ENCODE measurements at places on chromosomes 1 and 21.

GRCh38 chr1:180275726-180276125 is 45.7 kb downstream of the LHX4 start:
- DNase-seq: no peak

DNA sequence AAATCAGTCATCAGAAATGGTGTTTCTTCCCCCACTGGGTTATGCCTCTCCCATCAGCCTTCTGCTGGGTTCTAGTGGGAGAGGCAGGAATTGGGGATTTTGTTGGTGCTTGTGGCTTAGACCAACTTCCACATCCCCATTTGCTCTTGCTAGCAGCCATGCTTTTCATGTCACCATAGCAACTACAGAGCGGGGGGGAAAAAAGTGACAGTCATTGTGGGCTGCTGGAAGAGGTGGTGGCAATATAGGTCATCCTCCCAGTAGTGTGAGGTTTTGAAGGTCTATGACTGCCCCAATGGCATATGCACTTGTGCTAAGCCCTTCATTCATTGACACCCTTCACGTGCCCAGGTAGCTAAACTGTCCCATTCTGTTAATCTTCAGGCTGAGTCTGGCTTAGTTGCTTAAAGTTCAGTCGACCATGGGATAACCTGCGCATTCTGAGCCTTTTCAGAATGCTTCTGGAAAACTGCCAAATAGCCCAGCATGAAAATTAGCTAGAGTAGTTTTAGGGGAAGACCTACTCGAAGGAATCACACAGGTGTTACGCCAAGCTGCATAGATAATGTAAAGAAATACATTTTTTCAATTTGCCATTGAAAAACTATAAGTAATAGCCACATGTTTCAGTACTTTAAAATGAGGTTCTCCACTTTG is 53.7 kb upstream of the ZNF326 start:
- DNase-seq: no peak

- DNase-seq: peak; percentile 76
Measured at GRCh38 chr1:180632326-180633056, 669 bp downstream of the XPR1 start.

- no peak for DNase-seq
Measured at GRCh38 chr1:47758341-47759250, 238.6 kb downstream of the TRABD2B start.

GRCh38 chr1:183365676-183366075 is 52.5 kb downstream of the NMNAT2 start:
- no peak for DNase-seq

DNA sequence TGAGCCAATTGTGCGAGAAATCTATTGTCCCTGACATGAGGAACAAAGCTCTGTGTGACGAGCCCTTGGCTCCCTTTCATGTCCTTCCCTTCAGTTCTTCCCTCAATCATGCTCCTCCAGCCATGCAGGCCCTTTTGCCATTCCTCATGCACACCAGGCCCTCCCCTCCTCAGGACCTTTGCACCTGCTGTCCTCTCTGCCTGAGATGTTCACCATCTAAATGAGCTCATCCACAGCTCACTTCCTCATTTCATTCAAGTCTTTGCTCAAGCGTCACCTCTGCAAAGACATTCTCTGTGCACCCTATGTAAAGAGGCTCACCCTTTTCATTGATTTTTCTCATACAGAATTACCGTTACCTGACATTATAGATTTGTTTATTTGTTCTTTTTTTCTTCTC is 43.7 kb downstream of the C8B start:
- no peak for DNase-seq

DNA sequence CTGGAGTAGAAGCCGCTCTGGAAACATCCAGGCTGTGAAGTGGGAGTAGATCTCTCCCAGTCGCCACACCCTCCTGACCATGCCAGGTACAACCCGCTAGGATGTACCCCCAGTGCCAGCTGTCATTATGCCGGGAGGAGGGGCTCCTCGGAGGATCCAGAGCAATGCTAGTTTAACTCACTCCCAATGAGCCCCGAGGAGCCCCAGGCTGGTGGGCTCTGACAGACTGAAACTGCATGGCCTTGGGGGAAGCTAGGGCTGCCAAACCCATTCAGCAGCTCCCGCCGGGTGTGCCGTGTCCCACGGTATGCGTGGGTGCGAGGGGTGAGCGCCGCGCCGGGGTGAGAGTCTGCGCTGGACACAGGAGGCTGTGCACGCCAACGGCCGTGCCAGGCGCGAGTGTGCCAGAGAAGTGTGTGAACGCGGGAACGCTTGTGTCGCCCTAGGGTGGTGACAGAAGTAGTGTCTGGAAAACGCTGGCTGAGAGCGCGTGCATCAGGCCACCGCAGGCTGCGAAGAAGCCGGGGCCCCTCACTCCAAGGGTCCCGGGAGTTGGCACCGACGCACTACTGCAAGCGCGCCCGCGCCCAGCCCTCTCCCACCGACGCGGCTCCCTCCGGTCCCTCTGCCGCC is 177.1 kb upstream of the EDN2 start:
- DNase-seq: peak; percentile 60

DNA sequence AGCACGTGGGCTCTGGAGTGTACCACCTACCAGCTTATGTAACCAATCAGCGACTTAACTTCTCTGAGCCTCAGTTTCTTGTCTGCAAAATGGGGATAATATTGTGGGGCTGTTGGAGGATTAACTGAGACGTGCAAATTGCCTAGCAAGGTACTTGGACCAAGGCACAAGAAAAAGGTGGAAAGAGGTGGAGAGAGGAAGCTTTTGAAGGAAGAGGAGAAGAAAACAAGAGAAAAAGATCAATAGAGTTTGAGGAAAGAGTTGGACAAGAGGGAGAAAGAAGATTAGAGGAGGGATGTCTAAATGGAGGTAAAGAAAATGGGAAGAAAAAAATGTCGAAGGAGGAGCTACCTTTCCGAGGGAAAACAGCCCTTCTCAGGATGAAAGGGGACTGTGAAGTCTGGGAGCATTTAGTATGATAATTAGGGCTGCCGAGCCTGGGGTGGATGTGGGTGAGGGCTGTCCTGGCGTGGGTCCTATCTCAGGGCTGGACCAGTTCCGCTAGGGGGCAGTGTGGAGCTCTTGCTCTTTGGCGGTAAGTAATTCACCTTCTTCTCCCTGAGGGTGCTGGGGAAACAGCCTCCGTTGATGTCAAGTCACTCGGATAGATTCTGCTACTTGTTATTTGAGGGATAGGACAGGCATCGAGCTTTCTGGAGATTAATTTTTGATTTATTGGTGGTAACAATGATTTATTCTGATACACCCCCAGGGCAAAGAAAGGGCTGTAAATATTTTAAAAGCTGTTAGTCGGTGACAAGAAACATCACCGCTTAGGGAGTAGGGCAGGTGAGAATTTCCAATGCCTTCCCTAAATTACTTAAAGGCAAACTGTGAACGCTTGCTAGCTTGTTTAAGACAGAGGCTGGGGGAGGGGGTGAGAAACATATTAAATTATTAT is 79.0 kb upstream of the NFASC start:
- peak; percentile 76 for DNase-seq

GRCh38 chr1:26300578-26301275 is 5.7 kb downstream of the UBXN11 start:
- DNase-seq: no peak

- no peak for DNase-seq
Measured at GRCh38 chr1:115506924-115507589, 134.7 kb upstream of the VANGL1 start.

DNA sequence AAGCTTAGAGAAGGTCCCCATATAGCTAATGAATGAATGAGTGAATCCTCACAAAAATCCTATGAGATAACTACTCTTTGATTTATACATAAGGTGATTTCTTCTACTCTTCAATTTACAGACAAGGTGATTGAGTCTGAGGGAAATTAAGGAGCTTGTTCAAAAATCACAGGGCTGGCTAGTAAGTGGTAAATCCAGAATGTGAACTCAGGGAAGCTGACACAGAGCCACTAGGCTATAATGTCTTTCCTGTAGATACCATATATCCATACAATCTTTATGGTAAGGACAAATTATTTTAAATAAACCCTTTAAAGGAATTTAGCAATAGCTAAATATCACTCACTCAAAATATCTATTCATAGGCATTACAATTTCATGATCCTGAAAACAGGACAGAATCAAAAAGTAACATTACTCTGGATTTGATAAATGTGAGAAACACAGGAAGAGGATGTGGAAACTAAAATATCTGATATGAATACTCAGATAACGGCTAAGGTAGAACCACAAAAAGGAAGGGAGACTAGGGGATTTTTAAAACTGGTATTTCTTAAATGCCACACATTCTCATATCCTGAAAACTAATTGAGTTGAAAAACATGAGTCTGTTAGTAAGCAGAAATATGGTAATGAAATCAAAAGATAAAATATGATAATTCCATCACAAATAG is 108.2 kb downstream of the NBPF12 start:
- no peak for DNase-seq

- peak; percentile 96 for DNase-seq
Measured at GRCh38 chr1:32716312-32717148, 14.0 kb upstream of the SYNC start.

DNA sequence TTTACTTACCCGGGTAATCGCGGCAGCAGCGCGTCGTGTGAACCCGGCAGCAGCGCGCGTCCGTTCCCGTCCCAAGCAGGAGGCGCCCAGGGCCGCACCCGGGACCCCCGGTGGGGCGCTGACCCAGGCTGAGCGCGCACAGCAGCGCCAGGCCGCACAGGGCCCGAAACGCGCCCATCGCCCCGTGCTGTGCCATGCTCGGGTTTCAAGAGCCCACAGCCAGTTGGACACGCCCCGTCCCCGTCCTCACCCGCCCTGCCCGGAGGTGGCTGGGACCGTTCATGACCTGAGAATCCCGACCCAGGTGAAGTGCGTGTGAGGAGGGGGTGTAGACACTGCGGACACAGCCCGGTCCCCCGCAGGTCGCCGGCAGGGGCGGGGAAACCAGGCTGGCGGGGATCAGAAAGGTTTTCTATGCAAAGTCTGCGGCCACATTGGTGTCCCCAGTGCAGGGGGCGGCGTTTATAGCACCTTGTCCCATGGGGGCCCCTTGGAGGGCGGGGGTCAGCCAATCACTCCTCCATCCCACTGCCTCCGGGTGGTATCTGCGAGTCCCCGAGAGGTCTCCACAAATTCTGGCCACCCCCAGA is at the start of gene TNFRSF18:
Gene TNFRSF18 (minus strand): TSS at position 217 of the 590 bp plus-strand sequence. CDS start 21 bp downstream, at position 196.
- peak; percentile 60 for DNase-seq

- DNase-seq: no peak
Measured at GRCh38 chr1:213526306-213526705, 461.5 kb upstream of the PROX1 start.

- DNase-seq: no peak
Measured at GRCh38 chr1:175580841-175581240, 162.6 kb downstream of the TNR start.

GRCh38 chr1:115099693-115100050 is 10.4 kb upstream of the TSPAN2 start:
- no peak for DNase-seq

DNA sequence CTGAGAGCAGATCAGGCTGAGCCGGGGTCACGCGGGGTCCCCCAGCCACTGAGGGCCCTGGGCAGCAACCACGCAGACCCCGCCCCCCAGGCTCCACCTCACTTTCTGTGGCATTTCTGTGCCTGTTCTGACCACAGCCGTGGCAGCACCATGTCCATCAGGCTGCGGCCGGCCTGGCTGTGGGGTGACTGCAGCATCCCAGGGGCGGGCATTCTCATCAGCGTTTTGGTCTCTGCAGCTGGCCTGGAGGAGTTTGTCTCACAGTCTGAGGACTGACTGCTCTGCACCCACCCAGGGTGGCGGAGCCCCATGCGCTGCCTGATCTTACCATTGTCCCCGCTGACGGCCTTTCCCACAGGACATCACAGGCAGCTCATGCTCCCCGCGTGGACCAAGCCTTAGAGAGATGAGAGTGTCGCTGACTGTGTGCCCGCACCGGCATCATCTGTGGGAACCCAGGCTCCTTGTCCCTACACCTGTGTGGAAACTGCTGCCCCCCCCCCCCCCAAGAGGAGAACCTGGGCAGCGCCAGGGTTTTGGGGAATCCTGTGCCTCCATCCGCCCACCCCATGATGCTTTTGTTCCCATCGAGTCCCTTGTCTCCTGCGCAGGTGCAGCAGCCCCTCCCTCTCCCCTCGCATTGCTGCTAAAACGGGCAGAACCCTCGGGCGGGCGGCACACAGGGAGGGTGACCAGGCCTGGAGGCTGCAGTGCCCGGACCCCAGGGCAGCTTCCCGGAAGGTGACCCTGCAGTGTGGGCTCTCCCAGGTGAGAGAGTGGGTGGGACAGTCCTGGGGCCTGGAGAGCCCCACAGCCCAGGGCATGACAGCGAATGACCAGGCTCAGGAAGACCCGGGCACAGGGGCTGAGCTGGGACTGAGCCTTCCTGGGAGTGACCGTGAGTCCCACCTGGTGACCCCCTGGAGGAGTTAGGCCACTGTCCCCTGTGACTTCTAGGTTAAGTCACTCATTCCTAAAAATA is 1.8 kb downstream of the KRTAP10-1 start:
- DNase-seq: peak; percentile 40

DNA sequence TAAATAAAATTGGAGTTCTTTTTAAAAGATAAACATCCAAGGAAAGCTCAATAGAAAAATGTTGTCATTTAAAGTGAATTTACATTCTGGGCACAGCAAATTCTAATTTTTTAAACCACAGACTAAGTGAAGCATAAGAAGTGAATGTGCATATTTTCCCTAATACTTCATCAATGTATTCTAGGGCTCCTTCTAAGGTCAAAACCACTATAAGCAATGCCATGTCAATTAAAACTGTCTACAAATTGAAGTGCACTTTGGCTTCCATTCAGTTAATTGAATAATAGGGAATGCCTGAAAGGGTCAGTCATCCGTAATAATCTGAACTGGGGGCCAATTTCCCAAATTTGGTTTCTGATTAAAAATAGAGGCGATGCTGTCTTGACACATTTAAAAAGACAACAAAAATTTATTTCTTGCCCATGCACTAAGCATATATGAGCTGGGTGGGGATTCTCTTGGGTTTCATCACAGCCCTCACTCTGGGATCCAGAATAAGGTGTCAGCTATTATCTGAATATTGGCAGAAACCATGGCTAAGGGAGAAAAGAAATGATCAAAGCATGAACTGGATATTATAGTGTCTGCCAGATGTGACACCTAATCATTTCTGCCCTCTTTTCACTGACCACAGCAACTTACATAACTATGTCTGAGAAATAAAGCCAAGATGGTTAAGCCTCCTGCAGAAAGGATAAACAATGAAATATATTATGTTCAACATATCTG is 660.6 kb upstream of the B3GALT2 start:
- DNase-seq: no peak

DNA sequence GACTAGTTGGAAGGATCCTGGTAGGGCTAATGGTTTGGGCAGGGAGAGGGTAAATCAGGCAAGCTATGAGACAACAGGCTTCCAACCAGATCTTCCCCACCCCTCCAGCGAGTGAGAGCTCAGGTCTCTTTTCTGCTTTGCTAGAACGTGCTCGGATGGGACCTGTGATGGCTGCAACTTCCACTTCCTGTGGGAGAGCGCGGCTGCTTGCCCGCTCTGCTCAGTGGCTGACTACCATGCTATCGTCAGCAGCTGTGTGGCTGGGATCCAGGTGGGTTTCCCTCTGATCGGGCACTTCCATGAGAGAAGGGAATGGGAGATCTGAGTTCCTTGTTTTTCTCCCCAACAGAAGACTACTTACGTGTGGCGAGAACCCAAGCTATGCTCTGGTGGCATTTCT is 14.0 kb upstream of the SARS1 start:
- no peak for DNase-seq

- peak; percentile 80 for DNase-seq
Measured at GRCh38 chr1:44808938-44809917, 905 bp downstream of the BTBD19 start.

GRCh38 chr1:197284325-197284724 is 16.3 kb downstream of the CRB1 start:
- no peak for DNase-seq

- no peak for DNase-seq
Measured at GRCh38 chr1:14149431-14149830, 449.1 kb upstream of the KAZN start.

GRCh38 chr21:15557925-15558324 is 171.9 kb upstream of the USP25 start:
- no peak for DNase-seq

GRCh38 chr21:15688809-15689208 is 41.0 kb upstream of the USP25 start:
- no peak for DNase-seq
